Fibroblast of gingiva (primary cell): ENCODE measurements at places on chromosomes 13 and 19.

GRCh38 chr13:59745392-59745788 is 418.3 kb downstream of the DIAPH3 start:
- peak; percentile 48 for DNase-seq

DNA sequence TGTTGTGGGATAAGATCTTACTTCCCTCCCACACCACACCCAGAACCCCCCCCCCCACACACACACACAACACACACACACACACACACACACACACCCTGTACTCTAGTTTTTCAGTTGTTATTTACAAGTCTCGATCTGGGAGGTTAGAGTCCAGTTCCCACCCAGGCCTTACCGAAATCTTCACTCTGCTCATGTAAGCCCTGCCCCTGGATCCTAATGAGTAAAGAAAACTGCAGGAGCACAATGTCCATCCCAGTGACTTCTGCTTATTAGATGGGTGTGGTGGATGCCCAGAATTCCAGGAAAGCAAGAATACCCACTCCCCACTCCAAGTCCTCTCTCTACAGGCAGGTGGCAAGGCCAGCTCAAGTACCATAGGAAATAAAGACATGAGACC is 23.0 kb downstream of the STARD13 start:
- no peak for DNase-seq

DNA sequence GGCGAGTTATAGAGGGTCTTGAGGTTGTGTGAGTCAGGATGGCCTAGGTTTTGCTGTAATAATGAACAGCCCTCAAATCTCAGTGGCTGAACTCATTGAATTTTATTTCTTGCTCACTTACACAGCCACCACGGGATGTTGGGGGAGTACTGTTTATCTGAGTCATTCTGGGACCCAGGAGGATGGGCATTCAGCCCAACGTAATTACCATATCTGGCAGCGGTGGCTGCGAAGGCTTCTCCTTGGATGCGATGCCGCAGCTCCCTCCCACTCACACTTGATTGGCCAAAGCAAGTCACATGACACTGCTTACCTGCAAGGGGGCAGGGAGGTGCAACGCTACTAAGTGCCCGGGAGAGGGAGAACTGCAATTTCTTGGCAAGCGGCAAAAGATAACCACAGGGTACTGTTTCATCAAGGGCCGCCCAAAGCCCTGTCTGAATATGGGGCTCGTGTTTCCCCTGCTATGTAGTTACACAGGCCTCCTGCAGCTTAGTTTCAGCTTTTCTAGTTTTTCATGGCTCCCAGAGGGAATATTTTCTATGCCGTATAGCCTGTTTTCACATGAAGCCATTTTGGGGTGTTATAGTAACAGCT is 19.9 kb downstream of the ZSWIM9 start:
- DNase-seq = peak; percentile 35

- peak; percentile 75 for DNase-seq
These were observed 112.5 kb downstream of the DACH1 start for GRCh38 chr13:71754407-71754974.

DNA sequence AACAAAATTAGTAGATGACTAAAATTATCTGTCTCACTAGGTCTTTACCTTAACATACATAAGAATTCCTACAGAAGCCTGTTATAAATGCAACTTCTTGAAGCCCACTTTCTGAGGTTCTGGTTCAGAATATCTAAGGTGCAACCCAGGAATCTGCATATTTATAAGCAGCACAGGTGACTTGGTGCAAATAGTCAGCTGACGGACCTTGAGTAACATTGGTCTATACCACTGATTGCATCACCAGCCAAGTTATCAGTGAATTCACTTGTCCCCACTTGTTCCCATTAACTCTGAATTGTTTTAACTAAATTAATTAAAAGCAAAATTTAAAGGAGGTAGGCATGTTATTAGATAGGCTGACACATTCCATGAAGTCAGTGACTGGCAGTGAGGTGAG is 109.9 kb downstream of the FRY start:
- no peak for DNase-seq

- DNase-seq = no peak
These were observed 29.8 kb upstream of the SPACA7 start for GRCh38 chr13:112346173-112346898.

GRCh38 chr13:40271931-40272775 is 394.3 kb downstream of the FOXO1 start:
- peak; percentile 92 for DNase-seq

DNA sequence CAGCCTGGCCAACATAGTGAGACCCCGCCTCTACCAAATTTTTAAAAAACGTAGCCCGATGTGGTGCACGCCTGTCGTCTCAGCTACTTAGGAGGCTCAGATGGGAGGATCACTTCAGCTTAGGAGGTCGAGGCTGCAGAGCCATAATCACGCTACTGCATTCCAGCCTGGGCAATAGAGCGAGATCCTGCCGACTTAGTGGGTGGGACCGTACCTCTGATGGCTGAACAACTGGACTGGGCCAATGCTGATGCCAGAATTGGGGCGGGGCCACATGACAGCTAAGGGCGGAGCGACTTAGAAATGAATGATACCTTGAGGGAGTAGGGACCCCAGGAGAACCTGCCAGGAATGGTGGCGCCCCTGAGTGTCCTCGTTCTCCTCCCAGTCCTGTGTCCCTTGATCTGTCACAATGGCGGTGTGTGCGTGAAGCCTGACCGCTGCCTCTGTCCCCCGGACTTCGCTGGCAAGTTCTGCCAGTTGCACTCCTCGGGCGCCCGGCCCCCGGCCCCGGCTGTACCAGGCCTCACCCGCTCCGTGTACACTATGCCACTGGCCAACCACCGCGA is 3.6 kb downstream of the LTBP4 start:
- no peak for DNase-seq

- DNase-seq = no peak
These were observed 23.4 kb upstream of the GATAD2A start for GRCh38 chr19:19382118-19382517.
